ENCODE measurements at places on chromosomes 2 and 18. TPM values are rescaled to one million over a fixed set of nuclear protein-coding genes. Genes with fewer than 3 reads are reported as not detected.
A peak's percentile ranks its signal among the peaks of the same experiment; 100 is the strongest.

The SERPINB12 gene
- total RNA-seq: not detected

The CXCR1 gene
- not detected for total RNA-seq

The ZNF385B gene
- total RNA-seq: 2.8 TPM

DNA sequence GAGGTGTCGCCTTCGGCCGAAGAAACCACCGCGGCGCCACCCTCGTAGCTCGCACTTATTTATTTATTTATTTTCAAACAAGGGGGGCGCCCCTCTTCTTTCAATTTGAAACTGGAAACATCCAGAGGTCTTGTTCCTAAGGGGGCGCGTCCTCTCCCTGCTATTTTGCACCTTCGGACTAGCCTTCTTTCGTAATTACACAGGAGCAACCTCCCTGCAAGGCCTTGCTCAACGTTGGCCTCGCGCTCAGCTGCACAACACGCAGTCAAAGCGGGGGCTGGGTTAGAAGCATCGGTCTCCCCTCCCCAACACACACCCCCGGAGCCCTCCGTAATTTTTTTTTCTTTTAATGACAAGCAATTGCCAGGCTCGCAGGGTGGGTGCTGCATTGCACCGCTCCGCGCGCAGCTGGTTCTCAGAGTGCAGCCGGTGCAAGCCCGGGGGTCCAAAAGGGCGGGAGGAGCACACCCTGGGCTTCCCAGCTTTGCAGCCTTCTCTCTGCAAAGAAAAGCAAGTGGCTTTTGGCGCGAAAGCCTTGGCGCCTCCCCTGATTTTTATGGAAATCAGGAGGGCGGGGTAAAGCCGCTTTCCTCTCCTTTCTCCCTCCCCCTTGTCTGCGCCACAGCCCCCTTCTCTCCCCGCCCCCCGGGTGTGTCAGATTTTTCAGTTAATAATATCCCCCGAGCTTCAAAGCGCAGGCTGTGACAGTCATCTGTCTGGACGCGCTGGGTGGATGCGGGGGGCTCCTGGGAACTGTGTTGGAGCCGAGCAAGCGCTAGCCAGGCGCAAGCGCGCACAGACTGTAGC, at the start of gene MYCN:
MYCN (plus strand) TSS at position 697 of the 807 bp plus-strand sequence. CDS start 1,515 bp downstream, outside the sequence.
- peak; percentile 28 for DNase-seq

GRCh38 chr2:239752951-239753350, 272.2 kb downstream of the NDUFA10 start:
- DNase-seq: no peak

The CYP26B1 gene
- 37.7 TPM for total RNA-seq

GRCh38 chr2:55843994-55844345, 79.6 kb downstream of the EFEMP1 start:
- no peak for DNase-seq

DNA sequence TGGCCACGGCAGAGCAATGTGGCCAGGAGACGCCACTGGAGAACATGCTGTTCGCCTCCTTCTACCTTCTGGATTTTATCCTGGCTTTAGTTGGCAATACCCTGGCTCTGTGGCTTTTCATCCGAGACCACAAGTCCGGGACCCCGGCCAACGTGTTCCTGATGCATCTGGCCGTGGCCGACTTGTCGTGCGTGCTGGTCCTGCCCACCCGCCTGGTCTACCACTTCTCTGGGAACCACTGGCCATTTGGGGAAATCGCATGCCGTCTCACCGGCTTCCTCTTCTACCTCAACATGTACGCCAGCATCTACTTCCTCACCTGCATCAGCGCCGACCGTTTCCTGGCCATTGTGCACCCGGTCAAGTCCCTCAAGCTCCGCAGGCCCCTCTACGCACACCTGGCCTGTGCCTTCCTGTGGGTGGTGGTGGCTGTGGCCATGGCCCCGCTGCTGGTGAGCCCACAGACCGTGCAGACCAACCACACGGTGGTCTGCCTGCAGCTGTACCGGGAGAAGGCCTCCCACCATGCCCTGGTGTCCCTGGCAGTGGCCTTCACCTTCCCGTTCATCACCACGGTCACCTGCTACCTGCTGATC, 4.9 kb downstream of the GPR17 start:
- no peak for DNase-seq

- no peak for DNase-seq
Measured at GRCh38 chr2:62858231-62858832, 152.8 kb downstream of the EHBP1 start.

The CCDC178 gene
- 2.1 TPM for total RNA-seq

The PROC gene
- total RNA-seq: not detected

The CLASP1 gene
- total RNA-seq: 164 TPM

DNA sequence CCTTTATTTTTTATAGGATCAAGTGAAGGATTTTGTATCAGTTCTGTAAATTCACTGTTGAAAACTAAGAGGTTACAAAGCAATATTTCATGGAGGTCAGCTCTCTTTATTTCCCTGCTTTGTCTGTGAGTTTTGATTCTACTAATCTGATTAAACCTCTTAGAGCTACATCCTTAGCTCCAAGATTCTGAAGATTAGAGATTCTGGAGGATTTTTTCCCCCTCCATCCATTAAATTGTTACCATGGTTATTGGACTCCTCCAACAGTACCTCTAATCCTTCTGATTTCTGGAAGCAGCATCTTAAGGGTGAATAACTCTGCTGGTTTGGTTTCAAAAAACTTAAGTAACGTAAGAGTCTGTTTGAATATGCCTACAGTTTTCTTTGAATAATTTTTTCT, 110.0 kb downstream of the TANC1 start:
- no peak for DNase-seq

GRCh38 chr18:26574958-26575864, 26.9 kb upstream of the KCTD1 start:
- peak; percentile 16 for DNase-seq

- no peak for DNase-seq
Measured at GRCh38 chr2:46885376-46885775, 30.2 kb downstream of the MCFD2 start.

DNA sequence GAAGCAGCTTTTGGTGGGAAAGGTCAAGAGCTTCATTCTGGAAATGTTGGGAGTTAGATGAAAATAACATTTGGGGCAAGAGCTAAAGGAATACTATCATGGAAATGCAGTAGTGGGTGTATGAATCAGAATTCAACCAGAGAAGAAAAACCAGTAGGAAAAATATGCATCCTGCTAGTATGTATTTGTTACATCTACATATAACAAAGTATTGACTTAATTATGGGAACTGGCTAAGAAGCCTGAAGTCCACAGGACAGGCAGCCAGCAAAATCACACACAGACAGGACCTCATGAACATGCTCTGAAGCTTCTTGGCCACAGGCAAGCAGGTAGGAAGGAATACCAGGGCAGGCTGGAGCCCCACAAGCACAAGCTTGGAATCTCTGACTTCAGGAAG, 185.8 kb downstream of the FBXO15 start:
- DNase-seq: no peak

- DNase-seq: no peak
Measured at GRCh38 chr18:60372596-60372995, at the start of gene MC4R. MC4R (minus strand) TSS chr18:60372775; CDS start chr18:60372349, 426 bp downstream.

GRCh38 chr2:174965992-174966744, 39.0 kb downstream of the CHN1 start:
- no peak for DNase-seq

The SERPINB13 gene
- total RNA-seq: not detected

- no peak for DNase-seq
Measured at GRCh38 chr2:204364860-204365535, 180.3 kb upstream of the PARD3B start.

DNA sequence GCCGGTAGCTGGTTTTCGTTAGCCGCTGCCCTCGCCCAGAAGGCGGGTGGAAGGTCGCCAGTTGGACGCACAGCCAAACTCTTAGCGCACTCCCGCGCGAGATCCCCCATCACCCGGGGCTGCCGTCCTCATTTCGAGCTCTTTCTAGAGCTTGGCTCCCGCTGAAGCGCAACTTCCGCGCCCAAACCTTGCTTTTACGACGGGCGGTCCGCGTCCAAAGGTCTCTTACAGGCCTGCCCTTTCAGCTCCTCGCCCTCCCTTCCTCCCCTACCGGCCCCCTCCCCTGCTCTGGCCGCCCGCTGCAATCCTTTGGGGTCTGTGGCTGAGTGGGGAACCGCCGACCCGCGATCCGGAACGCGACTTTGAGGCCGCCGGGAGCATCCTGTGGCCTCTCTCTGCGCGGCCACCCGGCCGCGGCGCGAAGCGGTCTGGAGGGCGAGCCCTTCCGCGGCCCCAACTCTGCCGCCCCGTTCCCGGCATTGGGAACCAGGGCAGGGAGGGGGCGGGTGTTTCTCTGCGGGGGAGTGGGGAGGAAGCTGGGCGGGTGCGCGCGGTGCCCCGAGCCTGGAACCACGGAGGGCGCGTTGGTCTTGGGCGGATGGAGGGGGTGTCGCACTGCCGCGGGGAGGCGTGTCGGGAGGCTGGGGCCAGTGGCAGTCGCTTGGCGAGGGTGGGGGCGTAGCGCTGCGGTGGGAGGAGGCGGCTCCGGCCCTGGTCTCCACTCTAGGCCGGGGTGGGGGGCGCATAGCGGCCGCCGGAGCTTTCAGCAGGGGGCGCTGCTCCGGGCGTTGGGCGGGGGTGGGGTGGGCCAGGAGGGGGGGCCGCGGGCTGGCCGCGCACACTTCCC, at the start of gene GDF7:
GDF7 (plus strand) TSS at position 841 of the 847 bp plus-strand sequence. CDS start 96 bp downstream, outside the sequence.
- DNase-seq: no peak

The KIAA2012 gene
- total RNA-seq: not detected

The ZSWIM2 gene
- not detected for total RNA-seq

DNA sequence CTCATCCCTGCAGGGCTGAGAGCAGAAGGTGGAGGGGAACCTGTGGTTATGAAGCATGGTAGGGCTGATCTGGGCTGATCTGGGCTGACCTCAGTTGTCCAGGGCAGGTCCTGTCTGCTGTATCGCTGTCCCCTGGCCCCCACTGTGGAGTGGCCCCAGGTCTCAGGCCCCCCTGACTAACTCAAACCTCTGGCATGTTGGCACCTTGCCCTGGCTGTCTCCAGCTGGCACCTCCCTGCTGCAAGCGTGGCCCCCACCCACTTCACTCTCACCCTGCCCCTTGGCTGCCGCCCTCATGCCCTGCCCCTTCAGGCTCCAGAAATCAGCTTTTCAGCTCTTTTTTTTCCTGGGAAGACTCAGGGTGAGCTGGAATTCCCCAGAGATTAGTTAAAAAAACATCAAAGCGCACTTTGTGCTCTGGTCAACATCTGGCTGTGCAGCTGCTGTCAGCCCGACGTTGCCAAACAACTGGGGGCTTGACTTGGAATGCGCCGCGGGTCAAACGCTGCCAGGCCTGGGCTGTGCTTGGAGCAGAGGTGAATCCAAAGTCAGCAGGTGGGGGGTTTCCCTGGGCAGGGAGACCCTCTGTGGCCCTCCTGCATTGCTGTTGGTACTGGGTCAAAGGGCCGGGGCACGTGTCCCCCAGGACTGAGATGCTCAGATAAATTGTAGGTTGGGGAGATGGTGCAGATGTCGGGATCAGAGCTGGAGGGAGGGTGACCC, 173.8 kb upstream of the HDAC4 start:
- no peak for DNase-seq

DNA sequence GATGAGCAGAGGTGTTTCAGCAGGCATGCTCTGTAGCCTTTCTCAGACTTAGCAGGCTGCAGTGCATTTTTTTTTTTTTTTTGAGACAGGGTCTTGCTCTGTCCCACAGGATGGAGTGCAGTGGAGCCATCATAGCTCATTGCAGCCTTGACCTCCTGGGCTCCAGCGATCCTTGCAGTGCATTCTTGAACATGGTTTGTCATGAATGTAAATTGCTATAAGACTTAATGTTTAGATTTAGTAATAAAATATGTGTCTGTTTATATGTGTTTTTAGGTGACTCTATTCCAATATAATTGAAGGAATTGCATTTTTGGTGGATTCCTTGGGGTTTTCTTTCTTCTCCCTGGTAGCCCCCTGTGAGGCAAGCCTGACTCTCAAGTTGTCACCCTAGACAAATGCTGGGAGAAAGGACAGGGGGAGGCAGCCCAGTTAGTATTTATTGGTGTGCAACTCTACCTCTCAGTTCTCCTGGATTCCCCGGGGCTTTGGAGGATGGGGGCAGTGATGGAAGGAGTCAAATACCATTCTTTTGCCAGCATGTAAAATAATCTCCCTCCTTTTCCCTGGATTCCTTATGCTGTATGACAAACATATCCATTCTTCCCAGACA, 22.7 kb downstream of the LYPD6B start:
- no peak for DNase-seq

DNA sequence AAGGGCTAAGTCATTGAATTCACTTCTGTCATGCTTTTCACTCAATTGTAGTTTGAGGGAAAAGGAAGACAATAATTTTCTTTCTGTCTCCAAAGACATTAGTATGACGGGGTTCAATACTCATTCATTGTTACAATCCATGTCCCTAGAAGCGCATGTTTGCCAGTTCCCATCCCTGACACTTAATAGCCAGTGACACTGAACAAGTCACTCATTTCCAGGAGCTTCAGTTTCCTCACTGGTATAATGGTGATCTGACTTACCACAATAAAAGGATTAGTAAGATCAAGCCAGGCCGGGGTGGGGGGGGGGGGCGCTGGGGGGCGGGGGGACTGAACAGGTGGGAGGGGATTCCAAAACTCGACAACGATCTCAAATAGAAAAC, 144.8 kb upstream of the MAP3K20 start:
- DNase-seq: no peak

GRCh38 chr18:70324897-70325296, 36.1 kb downstream of the SOCS6 start:
- DNase-seq: no peak

GRCh38 chr2:205713086-205713485, 30.8 kb downstream of the NRP2 start:
- DNase-seq: no peak

DNA sequence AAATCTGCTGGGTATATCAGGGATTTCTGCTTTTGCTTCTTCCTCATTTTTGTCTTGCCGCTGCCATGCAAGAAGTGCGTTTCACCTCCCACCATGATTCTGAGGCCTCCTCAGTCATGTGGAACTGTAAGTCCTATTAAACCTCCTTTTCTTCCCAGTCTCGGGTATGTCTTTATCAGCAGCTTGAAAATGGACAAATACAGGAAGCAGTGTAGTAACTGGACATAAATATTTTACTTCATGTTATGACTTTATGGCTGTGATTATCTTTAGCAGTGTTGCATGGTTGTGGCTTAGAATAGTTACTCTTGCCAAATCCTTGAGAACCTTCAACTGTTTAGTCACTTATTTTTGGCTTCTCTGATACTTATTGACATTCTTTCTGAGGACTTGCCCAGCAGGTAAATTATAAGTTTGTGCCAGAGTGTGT, 66.2 kb upstream of the DLX2 start:
- DNase-seq: no peak

The ASB18 gene
- total RNA-seq: not detected

DNA sequence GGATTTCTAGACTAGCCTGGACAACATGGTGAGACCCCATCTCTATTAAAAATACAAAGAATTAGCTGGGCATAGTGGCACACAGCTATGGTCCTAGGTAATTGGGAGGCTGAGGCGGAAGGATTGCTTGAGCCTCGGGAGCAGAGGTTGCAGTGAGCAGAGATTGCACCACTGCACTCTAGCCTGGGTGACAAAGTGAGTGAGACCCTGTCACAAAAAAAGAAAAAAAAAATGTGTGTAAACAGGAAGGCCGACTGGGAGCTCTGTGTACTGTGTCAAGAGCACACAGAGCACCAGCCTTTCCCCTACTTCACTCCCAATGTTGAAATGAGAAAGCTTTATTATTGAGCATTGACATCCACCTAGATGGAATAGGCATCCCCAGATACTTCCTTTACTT, 681.7 kb upstream of the FSHR start:
- DNase-seq: no peak

The ACOXL gene
- total RNA-seq: not detected

The ADRA2B gene
- 2.1 TPM for total RNA-seq

Data from tibial nerve (tissue), 4 donors.